Stimulated activated CD8-positive, alpha-beta memory T cell treated with anti-CD3 and anti-CD28 coated beads, Interleukin-4, amount 100 ng/mL, for 24 hours (primary cell): ENCODE measurements at places on chromosomes 6 and 20.

GRCh38 chr6:138378463-138378862, 758 bp downstream of the SMIM28 start:
- no peak for DNase-seq

- DNase-seq, result no peak
These were observed 23.9 kb downstream of the ERMARD start for GRCh38 chr6:169775321-169775720.

GRCh38 chr6:140078561-140079125, 704.2 kb upstream of the CITED2 start:
- DNase-seq, result no peak

- DNase-seq, result no peak
These were observed 171.6 kb upstream of the FBXL4 start for GRCh38 chr6:99119109-99120031.

DNA sequence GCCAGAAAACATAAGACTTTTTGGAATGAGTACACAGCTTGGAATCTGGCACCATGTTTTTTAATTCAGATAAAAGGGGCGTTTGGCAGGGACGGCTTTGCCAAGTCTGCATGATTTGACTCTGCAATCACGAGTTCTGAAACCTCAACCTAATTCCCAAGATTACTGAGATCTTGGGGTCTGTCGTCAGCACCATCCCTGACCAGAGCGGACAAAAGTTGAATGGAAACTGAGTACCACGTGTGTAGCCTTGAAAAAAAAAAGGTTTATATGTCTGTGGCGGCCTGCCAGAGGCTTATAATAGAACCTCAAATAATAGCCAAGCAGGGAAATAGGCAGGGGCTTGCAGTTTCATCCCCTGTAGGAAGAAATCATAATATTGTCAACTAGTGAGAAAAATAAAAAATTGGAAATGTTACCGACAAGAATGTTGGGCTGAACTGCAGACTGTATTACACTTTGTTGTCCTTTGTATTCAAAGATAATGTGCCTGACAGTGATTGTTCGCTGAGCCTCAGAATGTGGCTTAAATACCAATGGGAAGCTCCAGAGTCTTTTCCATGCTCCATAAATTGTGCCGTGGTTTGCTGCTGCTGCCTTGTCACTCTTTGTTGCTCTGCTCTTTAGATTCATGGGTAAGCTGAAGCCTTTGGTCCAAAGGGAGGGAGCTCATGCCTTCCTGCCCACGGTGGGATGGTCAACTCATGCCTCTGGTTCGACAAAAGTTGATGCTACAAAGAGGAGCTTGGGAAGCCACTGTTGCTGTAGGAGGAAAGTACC, 118.8 kb upstream of the ARID1B start:
- no peak for DNase-seq

GRCh38 chr6:67881706-67882065, 753.4 kb upstream of the ADGRB3 start:
- no peak for DNase-seq

DNA sequence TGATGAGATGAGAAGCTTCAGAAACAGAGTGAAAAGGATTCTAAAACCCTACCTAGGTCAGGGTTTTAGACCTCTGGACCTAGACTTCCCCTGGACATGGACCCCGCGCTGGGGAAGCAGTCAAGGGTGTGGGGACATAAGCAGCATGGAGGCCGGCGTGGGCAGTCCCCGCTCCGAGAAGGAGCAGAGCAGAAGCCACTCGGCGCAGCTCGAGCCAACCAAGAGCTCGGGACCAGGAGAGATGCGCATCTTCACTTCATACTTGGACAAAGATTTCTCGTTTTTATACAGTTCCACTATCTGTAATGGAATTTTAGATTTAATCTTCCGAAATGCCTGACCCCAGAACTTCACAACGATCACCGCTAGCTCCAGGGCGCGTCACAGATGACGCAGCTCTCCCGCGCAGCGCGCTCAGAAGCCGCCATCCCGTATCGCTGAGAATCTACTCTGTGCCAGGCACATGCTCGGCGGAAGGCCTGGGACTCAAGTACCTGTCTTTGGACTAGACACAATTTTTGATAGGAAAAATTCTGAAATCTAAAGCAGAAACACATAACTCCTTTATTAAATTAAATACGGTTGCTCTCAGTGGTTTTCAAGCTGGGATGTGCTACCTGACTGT, 60.3 kb downstream of the WDR27 start:
- no peak for DNase-seq

- DNase-seq, result no peak
These were observed 925.5 kb upstream of the SLC35B3 start for GRCh38 chr6:9360881-9361280.

DNA sequence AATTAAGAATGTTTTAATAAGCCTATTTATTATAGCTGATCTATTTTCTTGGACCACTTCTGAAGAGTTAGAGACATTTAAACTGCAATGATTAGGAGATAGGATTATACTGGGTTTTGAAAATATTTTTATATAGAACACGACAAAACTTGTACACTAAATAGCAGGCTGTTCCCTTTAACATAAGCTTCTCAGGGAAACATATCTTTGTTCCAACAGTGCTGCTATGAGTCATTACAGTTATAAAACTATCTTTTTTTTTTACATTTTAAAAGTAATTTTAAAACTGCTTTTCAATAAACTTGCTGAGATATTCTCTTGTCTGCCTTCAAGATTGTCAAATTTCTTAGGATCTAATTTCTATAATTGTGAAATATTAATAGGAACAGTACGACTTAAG, 389.1 kb downstream of the ARHGAP18 start:
- DNase-seq, result no peak

- no peak for DNase-seq
These were observed 852 bp downstream of the GMNN start for GRCh38 chr6:24775520-24776058.

DNA sequence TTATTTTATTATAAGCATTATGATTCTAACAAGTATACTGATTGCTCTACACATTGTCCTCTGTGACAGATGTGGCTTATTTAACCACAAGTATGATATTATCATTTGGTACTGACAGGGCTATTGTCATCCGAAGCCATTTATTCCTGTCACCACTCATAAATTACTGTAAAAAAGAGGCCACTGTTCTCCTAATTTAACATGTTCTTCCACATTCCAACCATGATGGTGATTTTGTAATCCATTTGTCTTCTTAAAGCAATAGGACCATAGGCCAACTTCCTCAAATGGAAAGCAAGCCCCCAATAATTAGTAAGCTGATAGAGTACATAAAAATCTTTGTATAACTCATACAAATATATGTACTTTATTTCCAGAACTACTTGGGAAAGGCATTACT, 50.6 kb downstream of the FUT9 start:
- no peak for DNase-seq

- no peak for DNase-seq
These were observed 725.0 kb upstream of the HS3ST5 start for GRCh38 chr6:115067690-115068447.

DNA sequence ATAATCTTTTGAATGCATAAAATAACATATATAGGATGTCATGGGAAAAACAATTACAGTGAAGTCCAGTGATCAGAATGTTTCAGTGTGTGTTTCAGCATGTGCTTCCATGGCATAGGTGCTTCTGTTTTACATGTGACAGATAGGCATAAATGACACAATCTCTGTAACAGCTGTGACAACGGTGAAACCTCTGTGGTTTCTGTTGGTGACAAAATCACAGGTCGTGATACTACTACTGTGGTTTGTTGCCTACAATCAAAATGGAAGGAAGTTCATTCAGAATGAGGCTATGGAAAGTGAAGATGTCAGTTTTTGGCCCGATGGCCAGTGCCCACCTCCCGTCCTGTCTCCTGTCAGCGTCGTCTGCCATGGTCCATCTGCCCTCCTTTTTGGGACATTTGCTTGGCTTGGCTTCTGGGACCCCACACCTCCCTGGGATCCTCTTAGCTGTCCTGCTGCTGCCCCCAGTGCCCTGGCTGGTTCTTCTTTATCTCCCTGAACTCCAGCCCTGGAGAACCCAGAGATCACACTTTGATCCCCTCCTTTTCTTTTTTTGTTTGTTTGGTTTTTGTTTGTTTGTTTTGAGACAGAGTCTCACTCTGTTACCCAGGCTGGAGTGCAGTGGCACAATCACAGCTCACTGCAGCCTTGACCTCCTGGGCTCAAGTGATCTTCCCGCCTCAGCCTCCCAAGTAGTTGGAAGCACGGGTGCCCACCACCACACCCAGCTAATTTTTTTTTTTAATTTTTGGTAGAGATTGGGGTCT, 79.3 kb upstream of the NAA20 start:
- DNase-seq, result no peak

- DNase-seq, result no peak
These were observed 33.5 kb downstream of the CFAP61 start for GRCh38 chr20:20085812-20086211.

GRCh38 chr6:21679761-21680265, 86.3 kb downstream of the SOX4 start:
- DNase-seq, result no peak

GRCh38 chr6:163416557-163417253, 2.2 kb downstream of the QKI start:
- no peak for DNase-seq

DNA sequence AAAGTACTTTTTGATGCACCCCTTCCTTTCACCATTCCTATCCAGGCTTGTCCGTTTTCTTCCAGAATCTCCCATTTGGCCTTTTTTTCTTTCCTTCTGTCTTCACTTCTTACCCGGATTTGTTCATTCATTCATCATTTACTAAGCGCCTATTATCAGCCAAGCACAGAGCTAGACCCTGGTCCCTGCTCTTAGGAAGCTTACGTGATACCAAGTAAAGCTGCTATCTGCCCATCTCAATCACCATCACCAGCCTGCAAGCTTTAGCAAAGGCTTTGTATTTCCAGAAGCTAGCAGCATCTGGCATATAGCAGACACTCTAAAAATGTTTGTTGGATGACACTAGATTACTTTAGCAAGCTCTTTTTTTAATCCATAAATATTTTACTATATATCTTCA, 4.8 kb downstream of the NDRG3 start:
- DNase-seq, result no peak

GRCh38 chr20:14721926-14722452, 384.6 kb upstream of the FLRT3 start:
- DNase-seq, result no peak

DNA sequence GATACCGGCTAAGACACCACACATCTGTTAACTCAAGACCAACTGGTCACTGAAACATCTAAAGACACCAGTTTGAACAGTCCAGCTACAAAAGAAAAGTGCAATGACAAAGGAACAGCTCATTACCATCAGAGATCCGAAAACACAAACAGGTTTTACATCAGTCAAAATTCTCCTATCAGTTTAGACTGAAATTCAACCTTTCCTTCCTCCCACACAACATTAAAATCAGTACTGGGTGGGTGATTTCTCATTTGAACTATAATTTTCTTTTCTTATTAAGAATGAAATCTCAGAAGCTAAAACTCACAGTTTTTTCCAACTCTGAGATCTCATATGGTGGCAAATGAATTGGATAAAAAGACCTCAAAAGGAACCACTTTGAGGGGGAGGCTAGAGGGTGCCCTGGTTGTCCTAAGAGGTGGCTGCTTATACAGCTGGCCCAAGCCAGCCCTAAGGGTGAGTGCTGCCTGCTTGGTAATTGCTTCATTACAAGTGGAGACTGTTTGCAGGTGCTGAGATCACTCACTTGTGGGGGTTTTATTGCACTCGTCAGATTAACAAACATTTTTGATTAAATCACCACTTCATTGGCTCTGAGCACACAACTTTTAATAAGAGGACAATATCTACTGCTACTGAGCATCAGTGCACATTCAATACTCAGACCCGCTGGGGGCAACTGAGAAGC, 4.3 kb downstream of the CCDC167 start:
- DNase-seq, result no peak

DNA sequence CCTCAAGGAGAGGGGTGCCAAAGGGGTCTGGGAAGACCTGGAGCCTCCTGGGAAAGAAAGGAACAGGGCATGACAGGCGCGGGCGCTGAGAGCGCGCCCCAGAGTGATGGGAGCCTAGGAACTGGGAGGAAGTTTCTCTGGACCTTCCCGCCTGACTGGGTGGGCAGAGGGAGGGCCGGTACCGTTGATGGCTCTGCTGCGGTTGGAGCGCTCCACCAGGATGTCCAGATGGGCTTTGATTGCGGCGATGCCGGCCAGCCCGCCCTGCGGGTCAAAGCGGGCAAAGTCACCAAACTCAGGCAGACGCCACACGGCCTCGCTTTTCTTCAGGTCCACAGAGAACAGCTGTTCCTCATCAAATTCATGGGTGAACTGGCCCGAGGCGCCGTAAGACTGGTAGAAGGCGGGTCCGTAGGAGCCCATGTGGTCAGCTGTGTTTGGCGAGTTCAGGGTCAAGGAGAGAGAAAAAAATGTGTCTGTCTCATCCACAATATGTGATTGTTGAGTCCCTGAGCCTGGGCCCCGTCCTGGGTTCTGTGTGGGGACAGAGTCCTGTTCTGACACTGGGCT, 1.5 kb downstream of the HLA-DOA start:
- DNase-seq, result no peak

- DNase-seq, result no peak
These were observed 807.4 kb upstream of the CITED2 start for GRCh38 chr6:140181876-140182275.

DNA sequence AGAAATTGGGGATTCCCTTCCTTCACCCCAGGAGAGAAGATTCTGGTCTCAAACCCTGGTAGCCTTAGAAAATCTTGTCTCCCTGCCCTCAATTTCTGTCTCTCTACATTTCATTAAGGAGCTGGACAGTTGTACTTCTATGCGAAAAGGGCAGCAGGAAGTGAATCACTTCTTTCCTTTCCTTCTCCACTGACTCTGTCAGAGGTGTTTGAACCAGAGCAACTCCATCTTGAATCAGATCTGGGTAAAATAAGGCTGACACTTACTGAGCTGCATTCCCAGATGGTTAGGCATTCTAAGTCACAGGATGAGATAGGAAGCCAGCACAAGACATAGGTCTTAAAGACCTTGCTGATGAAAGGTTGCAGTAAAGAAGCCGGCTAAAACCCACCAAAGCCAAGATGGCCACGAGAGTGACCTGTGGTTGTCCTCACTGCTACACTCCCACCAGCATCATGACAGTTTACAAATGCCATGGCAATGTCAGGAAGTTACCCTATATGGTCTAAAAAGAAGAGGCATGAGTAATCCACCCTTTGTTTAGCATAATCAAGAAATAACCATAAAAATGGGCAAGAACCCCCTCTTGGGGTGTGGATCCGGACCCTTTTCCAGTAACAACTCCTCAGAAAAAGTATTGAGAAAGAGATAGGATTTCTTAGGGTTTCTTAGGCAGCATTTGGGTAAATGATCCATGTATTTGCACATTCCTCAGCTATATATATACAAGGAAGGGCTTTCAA, 95.8 kb upstream of the PLCB4 start:
- no peak for DNase-seq
